GM13977 (cell line): ENCODE measurements at places on chromosomes 5 and 9.

DNA sequence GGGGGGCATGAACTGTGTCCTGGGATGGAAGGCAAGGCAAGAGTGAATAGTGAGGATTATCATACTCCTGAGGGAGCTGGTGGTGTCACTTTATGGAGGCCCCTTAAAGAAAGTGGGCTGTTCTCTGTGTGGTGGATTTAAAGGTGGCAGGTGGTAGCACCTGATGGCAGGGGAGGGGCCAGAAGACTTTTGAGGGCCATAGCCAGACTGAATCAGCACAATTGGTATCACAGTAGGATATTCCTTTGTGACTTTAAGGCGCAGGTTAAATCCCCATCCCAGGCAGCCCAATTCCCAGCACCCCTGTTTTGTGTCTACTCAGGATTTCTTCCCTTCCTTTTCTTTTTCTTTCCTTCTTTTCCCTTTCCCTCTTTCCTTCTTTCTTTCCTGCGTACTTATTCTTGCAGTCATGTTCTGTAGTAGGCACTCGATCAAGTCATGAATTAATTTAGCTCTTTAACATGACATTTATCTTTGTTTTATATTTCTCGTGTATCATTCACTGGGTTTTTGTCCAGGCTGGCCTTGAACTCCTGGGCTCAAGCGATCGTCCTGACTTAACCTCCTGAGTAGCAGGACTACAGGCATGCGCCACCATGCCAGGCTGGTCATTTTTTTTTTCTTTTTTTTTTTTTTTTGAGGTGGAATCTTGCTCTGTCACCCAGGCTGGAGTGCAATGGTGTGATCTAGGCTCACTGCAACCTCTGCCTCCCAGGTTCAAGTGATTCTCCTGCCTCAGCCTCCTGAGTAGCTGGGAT, 11.0 kb upstream of the PCBD2 start:
- DNase-seq, result no peak

DNA sequence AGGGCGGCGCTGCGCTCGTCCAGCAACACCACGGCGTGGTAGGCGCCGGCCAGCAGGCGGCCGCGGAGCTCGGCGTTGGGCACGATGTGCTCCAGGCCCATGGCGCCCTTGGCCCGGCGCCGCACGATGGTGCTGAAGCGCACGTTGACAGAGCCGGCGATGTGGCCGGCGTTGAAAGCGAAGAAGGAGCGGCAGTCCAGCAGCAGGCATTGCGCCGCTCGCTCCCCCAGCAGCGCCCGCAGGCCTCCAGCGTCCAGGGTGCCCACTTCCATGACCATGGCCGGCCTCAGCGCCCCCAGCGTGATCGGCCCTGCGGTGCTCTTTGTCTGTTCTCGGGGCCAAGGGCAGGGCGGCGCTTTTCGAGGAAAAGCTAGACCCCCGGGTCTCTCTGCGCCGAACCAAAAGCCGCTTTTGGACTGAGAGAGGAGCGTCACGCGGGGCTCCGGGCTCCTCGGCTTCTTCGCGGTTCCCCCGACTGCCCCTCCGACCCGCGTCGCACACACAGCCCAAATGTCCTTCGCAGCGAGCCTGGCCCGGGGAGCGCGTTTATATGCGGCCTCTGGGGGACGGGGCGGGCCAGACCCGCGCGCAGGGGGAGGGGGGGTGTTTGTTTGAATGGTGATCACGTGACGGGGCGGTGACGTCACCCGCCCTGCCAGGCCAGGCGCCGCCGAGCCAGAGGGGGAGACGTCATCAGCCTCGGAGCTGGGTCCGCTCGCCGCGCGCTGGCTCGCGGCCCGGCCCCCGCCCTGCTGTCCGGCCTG, at the start of gene DUSP1:
TSS of gene DUSP1 (minus strand) at position 521 of the 764 bp plus-strand sequence. CDS start at position 278, 243 bp downstream.
- DNase-seq, result peak; percentile 99

DNA sequence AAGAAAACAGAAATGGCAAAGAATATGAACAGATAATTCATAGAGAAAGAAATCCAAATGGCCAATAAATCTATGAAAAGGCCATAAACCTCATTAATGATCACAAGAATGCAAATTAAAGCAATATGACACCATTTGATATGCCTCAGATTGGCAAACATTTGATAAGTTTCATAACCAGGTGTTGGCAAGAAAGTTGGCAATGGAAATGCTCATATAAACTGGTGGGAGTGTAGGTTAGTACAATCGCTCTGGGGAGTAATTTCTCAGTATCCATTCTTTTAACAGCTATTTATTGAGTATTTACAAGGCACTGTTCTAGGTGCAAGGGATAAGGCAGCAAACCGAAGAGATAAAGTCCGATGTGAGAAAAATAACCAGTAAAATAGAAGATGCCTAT, 154.5 kb downstream of the TTLL11 start:
- no peak for DNase-seq

DNA sequence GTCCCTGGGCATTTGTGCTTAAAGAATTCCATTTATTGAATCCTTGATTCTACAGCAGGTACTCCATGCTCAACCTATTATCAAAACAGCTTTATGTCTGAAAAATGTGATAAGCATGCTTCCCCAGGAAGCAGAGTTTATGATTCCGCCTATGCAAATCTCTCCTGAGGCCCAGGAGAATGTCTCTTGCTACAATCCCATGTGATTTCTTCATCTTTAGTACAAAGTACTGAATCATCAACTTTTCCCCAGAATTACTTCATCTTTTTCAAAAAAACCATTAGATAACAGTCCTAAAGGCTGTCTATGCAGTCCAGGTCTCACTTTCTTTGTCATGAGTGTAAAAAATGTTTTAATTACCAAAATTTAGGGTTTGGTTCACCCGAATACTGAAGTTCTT, 130.2 kb upstream of the ADAMTSL1 start:
- no peak for DNase-seq

GRCh38 chr5:72255237-72255636, 64.8 kb downstream of the MRPS27 start:
- DNase-seq, result no peak

GRCh38 chr5:127723571-127723970, 20.4 kb downstream of the CCDC192 start:
- DNase-seq, result no peak

DNA sequence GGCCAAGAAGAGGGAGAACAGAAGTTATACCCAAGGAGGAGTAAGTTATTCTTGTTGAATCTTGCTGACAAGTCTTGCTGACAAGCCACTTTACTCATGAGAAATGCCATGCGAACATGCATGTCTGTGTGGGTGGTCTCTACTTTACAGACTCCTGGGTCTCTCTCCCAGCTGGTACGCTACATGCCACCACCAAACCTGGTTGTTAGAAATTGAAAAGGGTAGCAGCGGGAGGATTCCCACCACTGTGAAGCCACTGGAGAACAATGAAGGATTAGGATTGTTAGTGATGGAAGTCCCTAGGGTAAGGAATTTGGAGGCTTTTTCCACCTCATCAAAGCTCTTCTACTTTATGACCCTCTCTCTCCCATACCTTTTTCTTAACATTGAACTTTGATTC, 53.6 kb upstream of the GABRB2 start:
- no peak for DNase-seq
